ENCODE measurements at places on chromosomes 1 and 21.

GRCh38 chr1:105100102-105100501 lies 1350.4 kb downstream of the AMY1C start:
- no peak for DNase-seq

GRCh38 chr1:224521904-224522734 lies 87.5 kb upstream of the WDR26 start:
- DNase-seq: no peak

GRCh38 chr1:30953685-30954084 lies 45.1 kb upstream of the SDC3 start:
- DNase-seq: no peak

GRCh38 chr1:47340227-47340626 lies 6.6 kb downstream of the CMPK1 start:
- no peak for DNase-seq

DNA sequence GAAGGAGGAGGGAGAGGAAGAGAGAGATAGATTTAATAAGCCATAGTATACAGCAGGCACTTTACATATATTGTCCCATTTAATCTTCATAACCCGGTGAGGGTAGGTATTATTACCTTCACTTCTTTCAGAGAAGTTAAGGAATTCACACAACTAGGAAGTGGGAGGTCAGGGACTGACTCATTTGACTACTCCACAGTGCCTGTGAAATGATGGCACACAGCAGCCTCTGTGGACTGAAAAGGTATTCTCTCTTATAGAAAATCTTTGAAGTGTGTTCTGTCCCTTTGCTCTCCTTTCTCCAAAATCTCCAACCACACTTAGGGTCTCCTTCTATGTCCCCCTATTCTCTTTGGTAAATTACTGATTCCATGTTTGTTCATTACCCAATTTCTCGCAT lies 23.9 kb downstream of the PALMD start:
- DNase-seq: no peak

GRCh38 chr1:157978586-157979403 lies 14.7 kb upstream of the KIRREL1 start:
- no peak for DNase-seq

GRCh38 chr1:52365071-52365745 lies 797 bp downstream of the CC2D1B start:
- DNase-seq: no peak

DNA sequence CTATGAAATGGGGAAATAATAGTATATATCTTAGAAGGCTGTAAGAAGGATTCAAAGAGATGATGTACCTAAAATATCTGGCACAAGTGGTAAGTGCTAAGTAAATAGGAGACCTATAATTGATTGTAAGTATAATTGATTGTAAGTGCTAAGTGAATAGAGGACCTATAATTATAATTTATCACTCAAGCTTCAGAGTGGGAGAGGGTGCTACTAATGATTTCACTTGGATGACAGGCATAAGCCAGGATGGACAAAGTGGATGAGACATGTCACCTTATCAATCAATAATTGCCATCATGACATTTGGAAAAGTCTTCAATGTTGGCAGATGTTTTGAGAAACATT lies 11.2 kb downstream of the RCAN1 start:
- no peak for DNase-seq

DNA sequence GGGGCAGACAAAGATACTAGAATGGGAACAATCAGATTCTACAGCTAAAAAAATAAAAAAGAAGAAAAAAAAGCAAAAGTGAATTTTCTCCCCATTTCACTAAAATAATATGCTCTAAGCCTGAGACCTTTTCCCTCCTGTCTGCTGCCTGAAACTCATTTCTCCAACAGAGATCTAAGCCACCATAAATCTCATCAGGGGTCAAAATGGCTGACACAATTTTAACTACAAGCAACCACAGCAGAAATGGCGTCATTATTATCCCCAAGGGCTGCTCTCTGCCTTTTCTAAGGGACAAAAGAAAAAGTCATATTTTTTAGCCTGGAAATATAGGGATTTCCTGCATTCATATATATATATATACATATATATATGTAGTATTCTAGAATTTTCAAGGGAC lies 183.7 kb upstream of the CAMK1G start:
- DNase-seq: no peak

DNA sequence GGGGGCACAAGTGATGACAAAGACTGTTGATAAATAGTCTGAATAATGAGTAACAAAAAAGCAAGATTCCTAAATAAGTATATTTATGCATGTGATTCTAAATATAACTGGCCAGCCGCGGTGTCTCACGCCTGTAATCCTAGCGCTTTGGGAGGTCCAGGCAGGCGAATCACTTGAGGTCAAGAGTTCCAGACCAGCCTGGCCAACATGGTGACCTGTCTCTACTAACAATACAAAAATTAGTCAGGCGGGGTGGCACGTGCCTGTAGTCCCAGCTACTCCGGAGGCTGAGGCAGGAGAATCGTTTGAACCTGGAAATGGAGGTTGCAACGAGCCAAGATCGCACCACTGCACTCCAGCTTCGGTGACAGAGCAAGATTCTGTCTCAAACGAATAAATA lies 161.5 kb downstream of the TOMM20 start:
- no peak for DNase-seq

DNA sequence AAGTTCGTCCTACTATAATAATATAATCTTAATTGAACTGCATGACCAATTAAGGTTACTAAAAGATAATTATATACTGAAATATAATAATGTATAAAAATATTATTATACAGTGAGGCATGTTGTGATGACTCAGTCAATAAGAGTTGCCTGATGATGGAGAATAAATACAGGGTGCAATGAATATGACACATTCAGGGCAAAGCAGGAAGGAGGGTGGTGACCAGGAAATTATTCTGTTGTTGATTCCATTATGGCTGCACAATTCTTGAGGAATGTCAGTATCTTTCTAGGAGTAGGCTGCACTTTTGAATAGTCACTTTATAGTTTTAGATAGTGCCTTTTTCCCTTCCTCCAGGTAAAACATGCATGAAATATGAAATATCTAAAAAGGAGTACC lies 46.4 kb upstream of the RGS21 start:
- DNase-seq: no peak

DNA sequence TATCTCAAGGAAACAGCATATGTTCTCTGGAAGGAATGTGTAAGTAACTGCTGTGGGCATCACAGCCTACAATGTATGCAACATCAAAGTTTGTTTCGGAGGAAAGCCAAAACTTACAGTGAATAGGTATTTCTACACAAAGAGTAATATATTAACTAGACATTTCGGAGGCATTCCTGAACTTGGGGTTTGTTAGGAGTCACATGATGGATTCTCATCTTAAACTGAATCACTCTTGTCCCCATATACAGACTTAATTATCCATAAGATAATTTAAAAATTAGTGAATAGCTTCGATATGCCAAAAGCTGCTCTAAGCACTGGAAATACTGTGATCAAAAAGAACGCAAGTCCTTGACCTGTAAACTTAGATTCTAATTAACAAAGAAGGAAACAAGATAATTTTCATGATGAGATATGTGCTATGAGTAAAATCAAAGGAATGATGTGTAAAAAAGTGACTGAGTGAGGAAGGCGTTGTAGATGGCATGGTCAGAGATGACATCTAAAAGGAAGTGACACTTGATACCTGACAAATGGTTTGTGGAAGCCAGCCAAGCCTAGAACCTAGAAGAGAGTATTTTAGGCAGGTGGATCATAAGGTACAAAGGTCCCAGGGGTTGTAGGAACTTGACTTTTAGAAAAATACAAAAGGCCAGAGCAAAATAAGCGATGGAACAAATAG lies 273.1 kb downstream of the MRPL39 start:
- no peak for DNase-seq

GRCh38 chr1:28160782-28161266 lies 15.7 kb downstream of the PTAFR start:
- DNase-seq: no peak
